ENCODE measurements at places on chromosomes 5 and 9.
A peak's percentile ranks its signal among the peaks of the same experiment; 100 is the strongest.

DNA sequence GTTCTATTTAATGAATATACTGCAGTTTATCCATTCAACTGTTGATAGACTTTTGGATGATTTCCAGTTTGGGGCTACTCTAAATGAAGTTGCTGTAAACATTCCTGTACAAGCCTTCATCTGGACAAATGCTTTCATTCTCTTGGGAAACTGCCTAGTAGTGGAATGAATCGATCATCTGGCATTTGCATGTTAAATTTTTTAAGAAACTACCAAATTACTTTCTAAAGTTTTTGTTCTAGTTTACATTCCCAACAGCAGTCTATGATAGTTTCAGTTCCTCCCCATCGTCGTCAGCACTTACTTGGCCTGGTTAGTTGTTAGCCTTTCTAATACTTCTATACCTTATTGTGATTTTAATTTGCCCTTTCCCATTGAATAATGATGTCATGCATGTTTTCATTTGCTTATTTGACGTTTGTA, 306.3 kb downstream of the FER start:
- peak; percentile 2 for DNase-seq

GRCh38 chr5:25892211-25892610, 1146.2 kb downstream of the CDH9 start:
- DNase-seq: no peak

DNA sequence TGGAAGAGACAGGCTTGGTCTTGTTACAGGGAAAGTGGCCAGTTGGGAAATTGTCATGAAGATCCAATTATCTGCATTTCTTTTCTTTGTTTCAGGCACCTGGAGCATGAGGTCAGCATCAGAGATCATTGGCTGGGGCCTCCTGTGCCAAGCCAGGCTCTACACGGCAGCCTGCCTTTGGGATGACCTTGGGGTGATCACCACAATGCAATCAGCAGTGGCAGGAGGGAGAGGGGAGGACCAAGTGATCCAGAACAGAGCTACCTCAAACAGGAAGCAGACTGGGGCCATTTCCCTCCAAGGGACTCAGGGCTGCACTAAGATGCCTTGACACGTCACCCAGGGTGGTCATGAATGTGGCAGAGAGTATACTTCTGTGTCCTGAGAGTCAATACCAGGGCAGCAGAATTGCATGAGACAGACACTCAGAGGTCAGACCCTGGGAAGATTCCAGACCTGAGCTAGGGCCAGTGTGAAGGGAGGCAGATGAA, 8.9 kb downstream of the SMIM23 start:
- no peak for DNase-seq

- DNase-seq: no peak
Measured at GRCh38 chr9:79057576-79057975, 514.2 kb upstream of the TLE4 start.

GRCh38 chr9:96186591-96187011, 115.4 kb downstream of the HSD17B3 start:
- DNase-seq: no peak

DNA sequence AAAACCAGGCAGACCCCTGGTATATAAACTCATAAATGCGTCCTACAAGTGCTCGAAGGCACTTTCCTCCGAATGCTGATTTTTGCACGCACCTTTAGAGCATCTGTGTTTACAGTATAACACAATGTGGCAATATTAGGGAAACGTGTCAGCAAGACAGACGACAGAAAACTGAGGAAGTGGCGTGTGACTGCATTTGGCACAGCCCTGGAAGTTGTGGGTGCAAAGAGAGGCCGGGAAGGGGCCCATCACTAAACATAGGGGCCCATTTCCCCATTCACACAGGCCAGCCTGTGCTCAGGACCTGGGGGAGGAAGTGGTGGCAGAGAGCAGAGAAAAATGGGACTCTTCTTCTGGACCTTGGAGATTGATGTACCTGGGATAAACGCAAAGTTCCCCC, 48.2 kb downstream of the RASGEF1C start:
- DNase-seq: no peak

GRCh38 chr9:129060991-129061390, 19.9 kb upstream of the DOLPP1 start:
- no peak for DNase-seq

GRCh38 chr5:116908537-116908936, 333.9 kb upstream of the SEMA6A start:
- no peak for DNase-seq

GRCh38 chr9:114088571-114089170, 10.4 kb downstream of the KIF12 start:
- DNase-seq: no peak

GRCh38 chr9:129814432-129815223, 9.3 kb downstream of the TOR1A start:
- DNase-seq: no peak

GRCh38 chr9:84841931-84842330, 172.4 kb downstream of the NTRK2 start:
- no peak for DNase-seq

- DNase-seq: no peak
Measured at GRCh38 chr9:108666240-108666784, 189.5 kb downstream of the ACTL7B start.

- peak; percentile 52 for DNase-seq
Measured at GRCh38 chr5:75053054-75053303, 621 bp upstream of the GCNT4 start.

DNA sequence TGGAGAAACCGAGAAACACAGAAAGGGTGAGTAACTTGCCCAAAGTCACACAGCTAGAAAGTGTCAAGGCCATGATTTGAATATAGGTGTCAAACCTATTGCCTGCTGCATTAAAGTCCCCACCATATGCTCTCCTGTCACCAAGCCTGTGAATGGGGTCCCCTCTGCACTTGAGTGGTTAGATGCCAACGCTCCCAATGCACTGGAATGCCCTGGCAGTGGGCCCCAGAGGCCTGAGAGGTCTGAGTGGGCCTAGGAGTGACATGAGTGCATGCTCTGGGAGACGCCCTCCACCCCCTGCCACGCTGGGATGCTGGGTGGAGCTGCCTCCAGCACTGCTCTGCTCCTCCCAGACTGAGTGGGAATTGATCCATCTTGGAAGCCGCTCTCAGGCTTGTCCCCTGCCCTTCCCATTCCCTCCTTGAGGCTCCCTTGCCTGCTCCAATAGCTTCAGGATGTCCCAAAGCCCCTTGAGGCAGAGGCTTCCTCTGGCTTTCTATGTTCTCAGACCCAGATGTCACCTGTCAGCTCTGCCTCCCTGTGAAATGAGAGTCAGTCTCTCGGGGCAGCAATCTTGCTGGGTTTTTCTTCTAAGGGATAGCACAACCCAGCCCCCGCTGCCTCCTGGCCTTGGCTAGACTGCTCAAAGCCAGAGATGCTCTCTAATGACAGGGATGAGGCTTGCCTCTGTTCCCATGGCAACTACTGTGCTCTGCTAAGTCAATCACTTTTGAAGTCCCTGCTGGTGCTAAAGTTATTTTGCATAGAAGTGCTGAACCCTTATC, 6.6 kb upstream of the ARSI start:
- no peak for DNase-seq

GRCh38 chr5:6556802-6557102, 76.1 kb downstream of the NSUN2 start:
- no peak for DNase-seq

GRCh38 chr9:19239955-19240354, 9.5 kb downstream of the DENND4C start:
- DNase-seq: no peak

All from GM20000 (cell line).